Epithelial cell of esophagus (primary cell): ENCODE measurements at places on chromosomes 5 and 9.
A peak's percentile ranks its signal among the peaks of the same experiment; 100 is the strongest.

DNA sequence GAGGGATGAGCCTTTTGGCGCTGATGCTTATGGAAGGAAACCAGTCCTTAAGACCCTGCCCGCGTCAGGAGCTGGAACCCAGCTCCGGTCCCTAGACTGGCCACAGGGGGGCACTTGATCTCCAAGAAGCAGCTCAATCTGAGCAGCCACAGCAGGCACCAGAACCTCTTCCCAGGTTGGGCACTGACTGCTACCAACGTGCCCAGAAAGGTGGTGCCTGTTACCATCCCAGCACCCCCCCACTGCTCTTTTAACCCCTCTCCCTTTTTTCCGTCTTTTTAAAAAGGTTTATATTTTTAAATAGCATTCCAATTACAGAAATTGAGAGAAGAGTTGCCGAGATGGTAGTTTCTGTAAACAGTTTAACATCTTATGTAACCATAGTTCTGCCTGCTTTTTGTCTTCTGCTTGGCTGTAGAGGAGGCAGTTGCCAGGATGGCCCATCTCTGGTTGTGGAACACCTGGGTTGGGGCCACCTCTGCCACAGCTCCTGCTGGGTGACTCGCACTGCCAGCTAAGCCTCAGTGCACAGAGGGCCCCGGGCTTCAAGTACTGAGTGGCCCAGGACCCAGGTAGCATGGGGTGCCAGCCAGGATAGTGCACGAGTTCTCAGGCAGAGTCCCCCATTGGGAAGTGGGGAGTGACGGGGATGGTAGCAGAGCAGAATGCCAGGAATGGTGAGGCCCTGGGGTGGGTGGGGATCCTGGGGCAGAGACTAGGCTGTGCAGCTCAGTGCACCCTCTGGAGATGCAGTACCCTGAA lies 62.8 kb downstream of the PFDN1 start:
- peak; percentile 73 for DNase-seq

GRCh38 chr5:153777681-153778581 lies 260.8 kb downstream of the FAM114A2 start:
- no peak for DNase-seq

- no peak for DNase-seq
These were observed 250.2 kb upstream of the RFX3 start for GRCh38 chr9:3775968-3776367.

DNA sequence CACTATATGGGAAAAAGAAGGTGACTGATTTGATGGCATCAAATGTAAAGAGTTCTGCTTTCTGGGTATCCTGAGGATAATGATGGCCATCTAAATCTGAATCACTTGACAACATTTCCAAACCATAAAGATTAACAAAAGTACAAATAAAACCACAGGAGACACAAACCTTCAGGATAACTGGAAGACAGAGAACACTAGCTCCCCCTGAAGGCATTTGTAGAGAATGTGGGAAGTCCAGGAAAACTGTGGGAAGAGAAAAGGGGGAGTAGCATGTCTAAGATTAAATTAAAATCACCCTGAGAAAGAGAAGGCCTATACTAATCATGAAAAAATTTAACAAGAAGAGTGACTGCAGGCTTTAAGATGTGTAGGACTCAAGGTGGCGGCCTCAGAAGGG lies 116.2 kb downstream of the PRELID2 start:
- peak; percentile 23 for DNase-seq

GRCh38 chr5:44292736-44293135 lies 96.5 kb downstream of the FGF10 start:
- no peak for DNase-seq
